ENCODE measurements at places on chromosomes 2 and 18.

DNA sequence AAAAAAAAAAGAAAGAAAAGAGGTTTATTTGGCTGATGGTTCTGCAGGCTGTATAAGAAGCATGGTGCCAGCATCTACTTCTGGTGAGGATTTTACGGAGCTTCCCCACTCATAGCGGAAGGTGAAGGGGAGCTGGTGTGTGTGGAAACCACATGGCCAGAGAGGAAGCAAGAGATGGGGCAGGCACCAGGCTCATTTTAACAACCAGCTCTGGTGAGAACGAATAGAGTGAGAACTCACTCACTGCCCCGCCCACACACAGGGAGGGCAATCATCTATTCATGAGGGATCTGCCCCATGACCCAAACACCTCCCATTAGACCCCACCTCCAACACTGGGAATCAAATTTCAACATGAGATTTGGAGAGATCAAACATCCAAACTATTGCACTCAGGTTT, 68.5 kb downstream of the MOGAT1 start:
- no peak for DNase-seq

GRCh38 chr2:203994735-203995134, 58.2 kb downstream of the ICOS start:
- no peak for DNase-seq

GRCh38 chr2:1671916-1672315, 72.4 kb downstream of the PXDN start:
- no peak for DNase-seq

DNA sequence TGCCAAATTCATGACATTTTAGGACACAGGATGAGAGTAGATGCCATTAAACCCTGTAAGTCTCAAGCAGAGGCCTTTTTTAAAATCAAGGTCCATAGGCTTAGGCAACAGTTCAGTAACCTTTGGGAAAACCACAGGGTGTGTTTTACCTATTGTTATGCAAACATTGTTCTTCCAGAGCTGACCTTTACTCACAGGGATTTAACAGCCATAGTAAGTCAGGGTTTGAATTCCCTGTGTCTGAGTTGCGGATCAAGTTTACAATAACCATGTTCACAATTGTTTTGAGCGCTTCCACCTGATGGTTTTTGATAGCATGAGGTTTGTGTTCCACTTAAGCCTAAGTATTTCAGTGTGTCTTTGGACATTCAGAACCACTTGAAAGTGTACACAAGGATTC, 160.1 kb upstream of the BOD1L2 start:
- DNase-seq = no peak

DNA sequence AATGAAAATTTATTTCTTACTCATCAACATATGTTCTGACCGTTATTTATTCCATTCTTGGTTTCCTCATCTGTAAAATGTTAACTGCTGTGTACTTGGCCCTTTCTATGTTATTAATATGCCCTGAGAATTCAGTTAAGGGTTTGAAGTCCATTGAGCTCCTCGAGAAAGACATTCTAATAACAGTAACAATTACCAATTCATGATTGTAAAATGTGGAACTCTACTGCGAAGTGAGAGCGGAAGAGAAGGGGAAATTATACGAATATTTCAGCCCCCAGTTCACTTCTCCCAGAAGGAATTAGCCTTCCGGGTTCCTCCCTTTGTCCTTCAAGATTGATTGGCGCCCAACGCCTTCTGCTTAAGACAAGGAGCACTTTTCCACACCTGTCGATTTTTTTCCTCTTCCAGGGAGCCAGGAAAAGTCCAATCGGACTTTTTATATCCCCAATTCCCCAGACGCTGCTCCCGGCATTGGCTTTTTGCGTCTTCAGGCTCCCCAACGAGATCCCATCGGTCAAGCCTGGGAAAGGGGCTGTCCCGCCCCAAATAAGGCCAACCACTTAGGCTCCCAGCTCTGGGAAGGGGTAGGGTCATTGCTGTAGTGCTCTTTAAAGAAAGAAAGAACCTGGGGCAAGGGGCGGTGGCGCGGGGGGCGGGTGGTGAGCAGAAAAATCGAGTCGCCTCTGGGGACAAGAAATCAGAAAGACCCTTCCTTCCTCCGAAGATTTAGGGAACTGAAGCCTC, 1.6 kb downstream of the DSC2 start:
- no peak for DNase-seq

- no peak for DNase-seq
Measured at GRCh38 chr18:67935638-67936037, 419.1 kb upstream of the DSEL start.

GRCh38 chr2:23446916-23447315, 61.9 kb downstream of the KLHL29 start:
- DNase-seq = no peak

DNA sequence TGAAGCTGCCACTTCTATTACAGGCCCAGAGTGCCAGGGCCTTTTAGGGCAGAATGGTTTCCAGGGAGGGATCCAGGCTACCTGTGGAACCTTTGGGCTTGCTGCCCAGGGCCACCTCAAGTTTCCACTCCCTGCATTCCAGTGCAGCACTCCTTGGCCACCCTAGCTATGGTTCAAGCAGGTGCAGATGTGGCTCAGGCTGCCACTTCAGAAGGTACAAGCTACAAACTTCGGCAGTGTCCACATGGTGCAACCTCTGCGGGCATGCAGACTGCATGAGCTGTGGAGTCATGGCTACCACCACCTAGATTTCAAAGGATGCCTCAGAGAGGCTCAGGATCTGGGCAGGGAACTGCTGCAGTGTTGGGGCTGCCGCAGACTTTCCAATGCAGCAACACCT, 248.1 kb upstream of the UBE2E3 start:
- DNase-seq = no peak

- no peak for DNase-seq
Measured at GRCh38 chr18:68060871-68061270, 544.4 kb upstream of the DSEL start.

DNA sequence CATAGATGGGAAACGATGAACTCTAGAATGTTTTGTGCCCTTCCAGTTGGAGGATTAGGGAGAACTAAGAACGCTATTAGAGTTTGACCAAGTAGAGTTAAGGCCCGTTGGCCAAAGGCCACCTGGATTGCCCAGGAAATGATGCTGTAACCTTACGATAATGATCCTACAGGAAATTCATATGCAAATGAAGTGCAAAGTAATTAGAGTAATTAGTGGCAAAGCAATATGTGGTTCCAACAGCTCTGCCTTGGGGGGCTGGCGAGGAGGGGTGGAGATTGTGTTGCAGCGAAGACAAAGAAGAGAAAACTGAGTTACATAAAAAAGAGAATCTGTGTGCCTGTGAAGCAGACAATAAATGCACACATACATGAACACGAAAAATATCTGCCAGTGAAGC, 61.5 kb upstream of the BOD1L2 start:
- no peak for DNase-seq

- DNase-seq = no peak
Measured at GRCh38 chr2:23220513-23221094, 164.4 kb upstream of the KLHL29 start.

GRCh38 chr18:78367996-78368395, 611.6 kb upstream of the SALL3 start:
- no peak for DNase-seq

- DNase-seq = no peak
Measured at GRCh38 chr2:117557626-117558025, 256.9 kb upstream of the DDX18 start.

DNA sequence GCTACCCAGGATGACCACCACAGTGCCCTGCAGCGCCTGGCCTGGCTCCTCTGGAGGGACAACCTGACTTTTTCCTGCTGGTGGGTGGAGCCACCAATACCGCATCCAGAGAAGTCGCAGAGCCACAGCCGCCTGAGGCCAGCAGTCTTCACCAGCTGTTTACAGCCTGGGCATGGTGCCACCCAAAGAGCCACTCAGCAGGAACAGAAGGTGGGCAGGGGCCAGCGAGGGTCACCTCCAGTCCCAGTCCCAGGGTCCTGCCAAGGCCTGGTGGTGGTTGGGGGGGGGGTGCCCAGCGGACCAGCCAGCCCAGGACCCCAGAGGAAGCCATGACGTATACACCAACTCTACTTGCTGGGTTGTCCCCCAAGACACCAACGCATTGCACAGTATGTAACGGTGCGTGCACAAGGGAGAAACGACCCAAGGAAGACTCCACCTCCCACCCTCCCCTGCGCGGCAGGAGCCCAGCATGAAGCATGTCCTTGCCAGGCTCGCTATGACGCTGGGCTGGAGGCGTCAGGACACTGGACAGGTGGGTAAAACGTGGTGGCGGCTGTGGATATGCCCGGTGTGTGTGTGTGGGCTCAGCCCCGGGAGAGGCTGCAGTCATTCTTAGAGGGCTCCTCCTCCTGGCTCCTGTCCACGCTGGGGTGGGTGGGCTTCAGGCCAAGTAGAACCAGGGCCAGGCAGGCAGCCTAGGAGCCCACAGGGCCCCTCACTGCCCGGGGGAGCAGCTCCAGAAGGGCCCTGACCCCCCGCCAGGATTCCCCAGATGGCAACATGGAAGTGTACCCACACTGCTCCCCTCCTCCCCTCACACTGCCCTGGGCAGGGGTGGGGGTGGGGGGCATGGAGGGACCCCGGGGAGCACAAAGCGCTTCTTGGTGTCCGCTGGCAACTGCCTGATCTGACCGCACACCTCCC, 49.3 kb downstream of the HS6ST1 start:
- DNase-seq = no peak

DNA sequence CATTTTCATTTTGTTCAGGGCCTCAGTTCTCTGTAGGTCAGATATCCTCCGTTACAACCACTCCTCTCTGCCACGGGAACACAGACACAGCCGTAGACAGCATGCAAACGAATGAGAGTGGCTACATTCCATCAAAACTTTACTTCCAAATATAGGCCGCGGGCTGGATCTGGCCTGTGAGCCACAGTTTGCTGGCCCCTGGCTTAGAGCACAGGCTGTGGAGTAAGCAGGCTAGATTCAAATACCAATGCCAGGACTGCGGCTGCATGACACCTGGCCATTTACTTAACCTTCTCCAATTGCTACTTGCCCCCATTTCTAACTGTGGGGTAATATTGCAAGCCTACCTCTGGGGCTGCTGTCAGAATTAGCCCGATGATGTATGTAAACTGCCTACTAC, 325.8 kb upstream of the POU3F3 start:
- peak; percentile 15 for DNase-seq

DNA sequence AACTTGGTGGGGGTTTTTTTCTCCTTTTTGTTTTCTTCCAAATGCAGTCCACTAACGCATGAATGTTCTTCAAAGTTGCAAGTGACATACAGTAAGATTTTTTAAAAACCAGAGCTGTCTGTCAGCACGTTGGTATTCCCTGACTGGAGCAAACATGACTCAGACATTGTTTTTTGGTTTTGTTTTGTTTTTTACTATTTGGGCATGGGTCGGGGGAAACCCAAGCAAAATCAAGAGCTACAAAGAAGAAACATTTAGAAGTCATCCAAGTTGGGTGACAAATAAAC, 726 bp upstream of the CCDC88A start:
- DNase-seq = no peak

DNA sequence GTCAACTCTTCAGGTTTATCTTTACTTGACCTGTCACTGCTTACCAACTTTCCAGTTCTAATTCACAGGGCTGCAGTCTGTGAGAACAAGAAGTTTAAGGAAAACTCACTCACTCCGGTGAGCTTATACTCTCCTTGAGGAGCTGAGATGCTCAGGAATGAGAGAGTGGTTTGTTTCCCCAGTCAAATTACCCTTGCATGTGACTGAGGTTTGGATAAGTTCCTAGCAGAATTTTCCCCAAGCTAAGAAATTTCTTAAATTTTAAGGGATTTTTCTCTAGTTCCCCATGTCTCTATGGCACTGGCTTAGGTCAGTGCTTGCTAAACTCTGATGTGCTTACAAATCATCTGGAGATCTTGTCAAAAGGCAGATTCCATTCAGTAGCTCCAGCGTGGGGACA, 12.8 kb upstream of the CCDC85A start:
- DNase-seq = no peak

- no peak for DNase-seq
Measured at GRCh38 chr2:144496092-144496976, 23.6 kb downstream of the ZEB2 start.

DNA sequence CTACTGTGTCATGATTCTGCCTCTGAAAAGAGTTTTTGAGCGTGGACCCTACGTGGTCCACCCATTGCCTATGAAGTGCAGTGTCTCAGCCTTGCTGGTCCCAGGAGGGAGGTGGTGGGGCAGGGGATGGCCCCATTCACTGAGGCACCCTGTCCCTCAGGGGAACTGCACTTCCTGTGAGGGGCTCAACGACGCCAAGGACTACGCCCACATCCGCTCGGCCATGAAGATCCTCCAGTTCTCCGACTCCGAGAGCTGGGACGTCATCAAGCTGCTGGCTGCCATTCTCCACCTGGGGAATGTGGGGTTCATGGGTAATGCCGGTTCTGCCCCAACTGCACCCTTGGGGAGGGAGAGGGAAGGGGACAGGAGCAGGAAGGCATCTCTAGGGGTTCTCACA, 42.5 kb downstream of the MYO7B start:
- no peak for DNase-seq

DNA sequence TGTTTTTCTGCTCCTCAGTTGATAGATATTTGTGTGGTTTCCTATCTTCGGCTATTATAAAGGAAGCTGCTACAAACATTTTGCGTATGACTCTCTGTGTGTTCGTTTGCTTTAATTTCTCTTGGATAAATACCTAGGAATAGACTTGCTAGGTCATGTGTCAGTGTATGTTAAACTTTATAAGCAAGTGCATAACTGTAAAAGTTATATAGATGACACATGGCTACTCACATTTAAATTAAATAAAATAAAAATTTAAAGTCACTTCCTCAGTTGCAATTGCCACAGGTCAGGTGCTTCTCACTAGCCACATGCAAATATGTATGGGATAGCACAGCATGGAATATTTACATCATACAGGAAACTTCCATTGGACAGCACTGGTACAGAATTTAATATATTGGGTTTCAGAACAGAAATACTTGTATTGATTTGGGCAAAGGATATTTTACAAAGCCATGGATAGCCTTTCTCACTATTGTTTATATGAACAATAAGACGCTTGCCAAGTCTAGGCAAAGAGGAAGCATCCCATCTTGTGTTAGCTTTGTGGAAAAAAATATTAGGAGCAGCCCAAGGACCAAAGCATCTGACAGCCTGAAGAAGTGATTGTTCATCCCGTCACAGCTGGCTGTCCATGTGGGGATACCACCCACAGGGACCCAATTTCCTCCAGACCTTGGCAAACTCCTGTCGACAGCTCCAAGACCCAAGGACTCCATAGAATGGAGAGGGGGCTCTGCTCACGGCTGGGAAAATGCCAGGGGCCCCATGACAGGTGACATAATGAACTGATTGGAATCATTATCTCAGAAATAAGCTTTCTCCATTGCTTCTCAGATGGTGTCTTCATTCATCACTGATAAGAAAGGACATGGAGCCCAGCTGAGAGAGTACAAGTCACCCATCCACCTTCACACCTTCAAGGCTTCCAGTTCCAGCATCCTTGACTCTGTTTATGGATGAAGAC, 196.7 kb downstream of the SH3BP4 start:
- DNase-seq = no peak

GRCh38 chr2:100773538-100773937, 46.4 kb upstream of the NPAS2 start:
- DNase-seq = no peak

- peak; percentile 31 for DNase-seq
Measured at GRCh38 chr2:163347982-163348856, 387.6 kb downstream of the FIGN start.
